ENCODE measurements at places on chromosomes 16 and 17.

DNA sequence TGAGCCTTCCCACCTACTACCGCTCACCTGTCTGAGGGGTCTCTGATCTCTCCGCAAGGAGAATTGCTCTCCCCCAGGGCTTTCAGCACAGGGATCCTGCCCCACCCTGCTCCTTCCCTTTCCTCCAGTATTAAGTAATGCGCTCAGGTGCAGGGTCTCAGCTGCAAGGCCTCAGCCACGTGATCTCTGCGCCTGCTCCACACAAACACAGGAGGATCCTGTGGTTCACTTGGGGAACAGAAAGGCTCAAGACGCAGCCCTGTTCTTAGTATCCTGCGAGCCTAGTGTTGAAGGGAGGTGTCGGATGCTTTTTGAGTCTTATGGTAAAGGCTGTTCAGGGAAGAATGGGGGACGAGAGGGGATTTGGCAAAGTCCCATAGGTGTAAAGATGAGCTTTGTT, 41.6 kb upstream of the GCSH start:
- DNase-seq: no peak

DNA sequence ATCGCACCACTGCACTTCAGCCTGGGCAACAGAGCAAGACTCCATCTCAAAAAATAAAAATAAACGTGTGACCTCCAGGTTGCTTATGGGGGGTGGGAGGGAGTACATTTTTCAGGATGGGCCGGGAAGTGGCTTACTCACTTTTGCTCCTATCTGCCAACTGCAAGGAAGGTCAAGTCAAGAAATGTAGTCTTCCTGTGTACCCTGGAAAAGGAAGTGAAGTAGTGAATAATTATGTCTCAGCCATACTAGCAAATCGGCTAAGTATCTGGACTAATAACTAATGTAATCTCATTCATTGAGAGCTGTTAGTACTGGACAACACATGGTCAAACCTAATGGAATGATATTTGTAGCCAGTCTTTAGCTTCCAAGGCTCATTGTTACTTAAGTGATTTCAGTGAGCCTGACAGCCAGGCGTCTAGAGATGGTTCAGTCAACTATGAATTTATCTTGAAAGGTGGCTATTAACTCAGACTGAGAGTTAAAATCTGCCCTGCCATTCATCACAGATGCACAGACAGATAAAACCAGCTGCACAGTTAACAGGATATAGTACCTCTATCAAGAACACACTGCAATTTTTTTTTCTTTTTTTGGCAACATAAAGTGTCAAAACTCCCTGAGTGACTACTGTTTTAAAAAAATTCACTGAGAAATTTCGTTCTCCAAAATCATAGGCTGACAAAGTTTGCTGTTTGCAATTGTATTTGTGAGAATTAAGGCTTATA, 3.7 kb upstream of the TACO1 start:
- DNase-seq: no peak

GRCh38 chr16:54200720-54201119, 85.9 kb downstream of the IRX3 start:
- DNase-seq: no peak

- DNase-seq: no peak
Observed at GRCh38 chr16:3112058-3112880, at the start of gene ZNF205. Gene ZNF205 (plus strand): TSS chr16:3112586. CDS start chr16:3113431, 845 bp downstream.

DNA sequence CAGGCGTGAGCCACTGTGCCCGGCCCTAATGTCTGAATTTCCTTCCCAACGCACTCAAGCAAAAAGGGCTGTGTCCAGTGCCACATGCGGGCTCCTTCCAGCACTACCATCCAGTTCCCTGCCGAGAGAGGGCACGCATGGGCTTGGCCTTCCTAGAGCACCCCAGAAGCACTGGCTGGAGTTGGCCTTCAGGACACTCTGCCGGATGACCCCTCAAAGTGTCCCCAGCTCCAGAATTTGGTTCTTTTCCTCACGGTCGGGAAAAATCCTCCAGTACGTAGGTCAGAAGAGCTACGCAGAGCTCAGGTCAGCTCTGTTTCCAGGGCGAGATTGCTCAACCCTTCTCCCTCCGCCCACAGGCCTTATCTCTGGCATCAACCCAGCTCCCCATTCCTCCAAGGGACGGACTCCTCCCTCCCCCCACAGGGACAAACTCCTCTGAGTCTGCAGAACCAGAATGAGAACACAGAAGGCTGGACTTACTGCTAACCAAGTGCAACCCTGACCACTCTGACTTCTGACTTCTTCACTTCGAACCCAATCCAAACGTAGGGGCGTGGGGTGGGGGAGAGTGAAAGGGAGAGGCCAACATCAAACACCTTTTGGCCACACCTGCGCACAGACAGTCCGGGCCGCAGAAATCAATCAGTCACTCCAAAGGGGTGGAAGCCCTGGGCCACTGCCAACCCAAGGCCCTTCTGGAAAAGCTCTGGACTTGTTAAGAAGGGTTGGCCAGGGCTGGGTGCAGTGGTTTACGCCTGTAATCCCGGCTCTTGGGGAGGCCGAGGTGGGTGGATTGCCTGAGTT, 3.6 kb downstream of the CDC42EP4 start:
- no peak for DNase-seq

DNA sequence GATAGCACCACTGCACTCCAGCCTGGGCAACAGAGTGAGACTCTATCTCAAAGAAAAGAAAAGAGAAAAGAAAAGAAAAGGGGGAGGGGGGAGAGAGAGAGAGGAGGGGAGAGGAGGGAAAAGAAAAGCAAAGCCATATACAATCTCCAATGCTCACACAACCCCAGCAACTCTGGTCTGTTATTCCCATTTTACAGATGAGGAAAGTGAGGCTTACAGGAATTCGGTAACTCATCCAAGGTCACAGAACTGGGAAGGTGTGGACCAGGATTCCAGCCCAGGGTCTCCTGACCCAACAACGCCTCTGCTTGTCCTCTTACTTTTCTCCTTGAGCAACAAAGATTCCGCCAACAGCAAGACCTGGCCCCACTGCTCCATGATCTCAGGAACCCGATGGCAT, 13.0 kb downstream of the PLA2G10 start:
- DNase-seq: no peak

DNA sequence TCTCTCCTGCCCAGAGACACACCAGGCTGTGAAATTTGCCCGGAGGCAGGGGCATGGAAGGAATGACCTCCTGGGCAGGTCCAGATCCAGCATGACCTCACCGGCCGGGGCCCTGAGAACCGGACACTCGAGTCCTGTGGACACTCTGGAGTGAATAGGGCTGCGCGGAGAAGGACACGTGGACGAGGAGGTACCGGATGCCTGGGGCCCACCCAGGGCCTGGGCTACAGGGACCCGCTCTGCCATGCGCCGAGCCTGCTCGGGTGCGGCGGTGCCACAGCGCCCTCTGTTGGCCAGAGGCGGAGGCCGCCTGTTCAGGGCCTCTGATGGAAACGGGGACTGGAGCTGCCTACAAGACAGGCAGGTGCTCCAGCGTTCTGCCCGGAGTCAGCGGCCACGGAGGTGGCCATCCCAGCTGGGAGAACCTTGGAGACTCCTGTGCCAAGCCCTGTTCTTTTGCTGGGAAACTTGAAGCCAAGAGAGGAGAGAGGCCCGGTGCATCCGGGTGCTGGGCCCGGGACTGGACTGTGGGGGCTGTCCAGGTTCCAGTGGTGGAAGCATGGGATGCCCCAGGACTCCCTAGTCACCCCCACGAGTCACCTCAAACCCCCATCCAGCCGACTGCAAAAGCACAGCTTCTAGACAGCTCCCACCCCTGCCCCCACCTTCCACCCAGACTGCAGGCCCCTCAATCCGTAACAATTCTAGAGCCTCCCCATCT, 19.3 kb upstream of the NXPH3 start:
- peak; percentile 74 for DNase-seq

DNA sequence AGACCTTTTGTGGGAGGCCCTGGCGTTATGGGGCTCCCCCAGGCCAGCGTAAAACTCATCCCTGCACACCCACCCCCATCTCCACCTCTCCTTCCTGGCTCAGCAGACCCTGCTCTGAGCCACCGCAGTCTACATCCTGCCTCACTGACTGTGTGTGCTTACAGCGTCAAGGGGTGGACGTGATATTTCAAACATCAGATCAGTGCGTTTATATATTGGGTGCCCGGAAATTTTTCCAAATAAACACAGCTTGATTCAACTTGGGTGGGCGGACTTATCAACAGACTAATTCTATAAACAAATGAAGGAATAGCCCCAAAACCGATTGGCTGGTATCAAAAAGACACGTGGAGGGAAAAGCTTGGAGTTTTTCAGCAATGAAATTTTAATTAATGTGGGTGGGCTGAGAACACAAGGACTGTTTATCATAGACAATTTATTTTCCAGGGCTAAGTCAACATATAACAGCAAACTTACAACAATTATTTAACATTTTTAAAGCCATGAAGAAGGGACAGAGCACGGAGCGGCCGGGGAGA, at the start of gene FOXL1:
Gene FOXL1, plus strand, starts transcription at position 489 of the 539 bp plus-strand sequence. CDS start 175 bp downstream, outside the sequence.
- no peak for DNase-seq

DNA sequence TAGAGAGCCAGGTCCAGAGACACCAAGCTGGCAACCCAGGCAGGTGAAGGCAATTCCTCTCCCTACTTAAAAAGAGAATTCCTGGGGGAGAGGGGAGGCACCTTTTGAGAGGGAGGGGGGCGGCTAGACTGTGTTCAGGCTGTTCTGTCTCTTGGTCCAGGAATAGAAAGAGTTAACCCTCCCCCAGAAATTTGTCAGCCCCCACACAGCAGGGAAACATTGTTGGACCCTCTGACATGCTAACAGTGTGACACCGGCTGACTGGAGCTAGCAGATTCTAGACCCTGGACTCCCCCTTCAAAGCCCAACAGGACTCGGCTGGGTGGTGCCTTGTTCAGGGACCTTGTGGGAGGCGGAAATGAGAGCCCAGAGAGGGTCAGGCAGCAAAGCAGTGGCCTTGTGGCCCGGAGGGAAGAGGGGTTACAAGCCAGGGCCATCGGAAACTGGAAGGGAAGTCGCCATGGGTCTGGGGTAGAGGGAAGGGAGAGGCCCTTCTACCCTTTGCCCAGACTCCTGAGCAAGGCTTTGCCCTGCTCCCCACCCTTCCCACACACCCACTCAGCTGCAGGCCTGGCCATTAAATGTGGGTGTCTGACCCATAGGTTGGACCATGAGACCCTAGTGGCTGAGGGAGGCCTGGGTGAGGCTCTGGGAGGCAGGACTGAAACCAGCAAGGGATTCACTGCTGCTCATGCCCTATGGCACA, 44.6 kb downstream of the RAI1 start:
- no peak for DNase-seq

DNA sequence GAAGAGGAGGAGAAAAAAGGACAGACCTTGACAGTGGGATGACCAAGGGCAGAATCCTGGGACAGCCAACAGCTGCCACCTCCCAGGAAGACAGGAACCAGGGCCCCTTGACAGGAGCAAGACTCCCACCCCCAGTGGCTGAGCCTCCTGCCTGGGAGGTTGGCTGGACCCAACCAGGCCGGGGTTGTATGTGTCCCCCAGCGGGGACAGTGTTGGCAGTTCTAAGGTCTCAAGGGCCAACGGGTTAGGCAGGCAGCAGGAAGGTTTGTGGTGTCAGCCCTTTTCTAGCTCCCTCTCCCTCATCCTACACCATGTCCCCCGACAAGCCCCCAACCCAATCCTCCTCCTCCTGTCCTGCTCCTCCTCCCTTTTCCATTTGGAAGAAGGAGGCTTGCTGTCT, 126.2 kb downstream of the MRM1 start:
- no peak for DNase-seq

GRCh38 chr16:8611886-8612600, 9.5 kb upstream of the METTL22 start:
- no peak for DNase-seq

DNA sequence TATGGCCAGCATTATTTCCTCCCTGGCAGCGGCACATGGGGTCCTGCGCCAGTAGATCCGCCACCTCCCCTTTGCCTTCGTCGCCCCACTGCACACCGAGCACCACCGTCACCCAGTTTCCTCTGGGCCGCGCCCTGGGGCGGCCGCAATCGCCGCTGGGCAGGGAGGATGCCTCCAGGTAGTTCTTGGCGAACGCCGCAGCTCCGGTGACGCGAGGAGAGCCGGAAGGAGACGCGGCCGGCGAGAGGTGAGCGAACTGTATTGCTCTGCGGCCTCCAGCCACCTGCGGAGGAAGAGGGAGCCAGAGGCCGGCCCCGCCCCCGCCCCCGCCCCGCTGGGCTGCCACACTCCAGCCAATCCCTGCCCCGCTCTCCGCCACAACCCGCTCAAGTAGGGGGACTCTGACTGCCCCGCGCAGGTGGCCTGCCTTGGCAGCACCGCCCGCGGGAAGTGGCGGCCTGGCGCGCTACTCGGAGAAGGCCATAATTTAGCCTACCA, 11.8 kb upstream of the SLFN13 start:
- peak; percentile 81 for DNase-seq

DNA sequence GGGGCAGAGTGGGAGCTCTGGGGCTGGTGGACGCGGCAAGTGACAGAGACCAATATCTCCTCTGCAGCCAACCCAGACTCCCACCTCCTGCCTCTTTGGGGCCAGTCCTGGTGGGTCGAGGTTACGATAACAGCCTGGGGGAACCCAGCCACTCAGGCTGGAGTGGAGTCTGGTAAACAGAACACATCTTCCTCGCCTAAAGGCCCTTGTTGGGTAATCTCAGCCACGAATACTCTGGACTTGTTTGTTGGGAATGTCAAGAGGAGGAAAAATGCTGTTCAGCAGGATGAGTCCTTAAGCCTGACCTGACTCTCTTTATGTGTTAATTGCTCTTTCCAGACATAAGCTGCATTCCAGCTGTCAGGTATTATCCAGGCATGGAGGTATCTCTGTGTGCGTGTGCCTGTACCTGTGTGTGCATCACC, 8.0 kb upstream of the SPNS2 start:
- no peak for DNase-seq

DNA sequence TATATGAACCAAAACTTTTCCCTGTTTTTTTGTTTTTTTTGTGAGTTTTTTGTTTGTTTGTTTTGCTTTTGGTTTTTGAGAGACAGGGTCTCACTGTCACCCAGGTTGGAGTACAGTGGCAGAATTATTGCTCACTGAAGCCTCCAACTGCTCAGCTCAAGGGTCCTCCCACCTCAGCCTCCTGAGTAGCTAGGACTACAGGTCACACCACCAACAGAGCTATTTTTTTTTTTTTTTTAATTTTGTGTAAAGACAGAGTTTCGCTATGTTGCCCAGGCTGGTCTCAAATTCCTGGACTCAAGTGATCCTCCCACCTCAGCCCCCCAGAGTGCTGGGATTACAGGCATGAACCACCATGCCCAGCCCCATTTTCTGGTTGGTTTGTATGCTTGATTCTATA, 28.6 kb downstream of the CMTM4 start:
- DNase-seq: no peak

GRCh38 chr16:57619606-57620334, 8.7 kb upstream of the ADGRG1 start:
- DNase-seq: no peak

DNA sequence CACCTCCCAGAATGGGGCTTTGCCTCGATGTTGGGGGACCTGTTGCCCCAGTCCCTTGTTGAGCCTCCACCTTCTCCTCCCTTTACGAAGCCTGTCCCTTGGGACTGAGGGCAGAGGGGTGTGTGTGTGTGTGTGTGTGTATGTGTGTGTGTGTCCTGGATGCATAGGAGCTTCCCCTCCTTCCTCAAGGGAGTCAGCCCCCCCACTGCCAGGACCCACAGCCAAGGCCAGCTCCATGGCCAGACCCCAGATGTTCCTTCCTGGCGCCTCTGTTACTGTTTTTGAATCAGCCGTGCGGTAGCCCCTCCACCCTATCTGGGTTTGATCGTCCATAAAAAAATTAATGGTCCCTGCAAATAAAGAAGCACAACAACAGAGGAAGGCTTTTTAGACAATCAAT, 17.7 kb upstream of the DOK4 start:
- DNase-seq: no peak

All from CD4-positive, alpha-beta memory T cell (primary cell).